ENCODE measurements at places on chromosomes 2 and 18.

DNA sequence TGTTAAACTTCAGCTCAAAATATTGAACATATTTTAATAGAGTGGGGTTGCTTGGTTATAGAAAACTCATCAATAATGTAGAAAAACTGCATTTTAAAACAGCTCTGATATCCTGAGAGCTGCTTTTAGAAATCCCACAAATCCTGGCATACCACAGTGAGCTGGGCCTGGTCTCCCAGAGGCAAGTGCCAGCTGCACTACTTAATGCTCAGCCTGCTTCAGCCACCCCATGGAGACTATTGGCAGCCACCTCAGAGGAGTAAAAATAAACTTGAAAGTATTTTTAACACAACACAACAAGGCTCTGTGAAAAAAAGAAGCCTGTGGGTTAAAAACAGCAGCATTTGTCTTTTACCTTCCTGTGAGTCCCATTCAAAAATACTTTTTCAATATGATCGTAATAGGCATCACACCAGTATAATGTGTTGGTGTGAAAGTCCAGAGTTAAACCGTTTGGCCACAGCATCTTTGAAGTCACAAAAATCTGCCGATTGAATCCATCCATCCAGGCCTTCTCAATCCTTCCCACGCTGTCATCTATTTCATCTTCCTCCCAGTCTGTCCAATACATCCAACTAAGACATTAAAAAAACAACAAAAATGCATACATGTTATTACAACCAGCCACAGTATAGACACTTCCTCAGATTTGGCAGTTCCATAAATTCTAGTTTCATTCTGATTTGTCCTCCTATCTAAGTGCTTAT is 1115.3 kb downstream of the LRP1B start:
- DNase-seq, result no peak

- no peak for DNase-seq
These were observed 109.4 kb upstream of the LYPD6 start for GRCh38 chr2:149221002-149221401.

- DNase-seq, result no peak
These were observed 166.9 kb downstream of the CDCA7 start for GRCh38 chr2:173521450-173522192.

- no peak for DNase-seq
These were observed 56.5 kb downstream of the MYO5B start for GRCh38 chr18:50138181-50139064.

DNA sequence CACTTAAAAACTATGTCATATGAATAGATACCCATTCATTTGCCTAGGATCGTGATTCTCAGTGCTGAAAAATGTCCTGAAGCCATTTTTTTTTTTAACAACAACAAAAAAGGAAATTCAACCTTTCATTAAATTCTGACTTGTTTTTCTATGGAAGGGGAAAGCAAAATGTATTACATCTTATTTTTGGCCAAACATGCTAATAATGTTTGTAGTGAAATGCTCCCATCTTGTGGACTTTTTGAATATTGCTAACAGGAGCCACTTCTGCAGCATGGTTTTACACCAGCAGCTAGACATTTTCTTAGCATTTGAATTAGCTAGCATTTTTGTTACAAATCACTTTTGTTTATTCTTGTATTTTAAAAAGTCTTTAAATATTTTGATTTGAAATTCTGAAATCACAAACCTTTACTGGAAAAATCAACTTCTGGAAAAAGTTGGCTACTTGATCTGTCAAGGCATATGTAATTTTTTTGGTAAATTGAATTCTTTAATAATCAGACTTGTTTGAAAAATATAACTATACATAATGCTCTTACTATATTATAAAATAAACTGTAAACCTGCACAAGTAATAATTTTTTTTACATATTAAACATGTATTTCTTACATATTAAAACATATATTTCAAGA is 75.8 kb downstream of the KIDINS220 start:
- no peak for DNase-seq

DNA sequence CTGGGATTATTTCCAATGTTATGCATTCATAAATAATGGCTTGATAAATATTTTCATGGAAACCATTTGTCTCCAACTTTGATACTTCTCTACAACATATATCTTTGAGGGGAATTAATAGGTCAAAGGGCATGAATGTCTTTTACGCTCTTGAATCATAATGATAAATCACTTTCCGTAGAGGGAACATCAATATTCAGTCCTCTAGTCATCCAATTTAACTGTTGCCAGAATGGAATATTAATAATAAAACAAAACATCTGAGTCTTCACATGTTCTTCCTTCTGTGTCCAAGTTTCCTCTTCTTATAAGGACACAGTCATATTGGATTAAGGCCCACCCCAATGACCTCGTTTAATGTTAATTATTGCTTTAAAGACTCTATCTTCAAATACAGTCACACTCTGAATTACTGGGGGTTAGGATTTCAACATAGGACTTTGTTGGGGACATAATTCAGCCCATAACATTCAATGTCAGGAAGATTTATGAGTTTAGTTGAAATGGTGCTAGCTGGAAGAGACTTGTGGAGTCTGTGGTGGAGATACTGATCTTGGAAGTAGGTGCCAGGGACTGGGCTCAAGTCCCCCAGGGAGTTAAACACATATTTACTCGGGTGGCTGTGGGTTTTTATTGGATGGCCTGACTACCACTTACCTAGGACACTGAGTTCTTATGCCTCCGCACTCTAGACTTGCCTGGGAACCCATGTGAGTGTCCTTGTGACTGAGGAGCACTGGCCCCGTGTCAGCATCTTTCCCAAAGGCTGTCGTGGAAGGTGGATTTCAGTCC is 85.0 kb upstream of the SEC11C start:
- DNase-seq, result no peak

DNA sequence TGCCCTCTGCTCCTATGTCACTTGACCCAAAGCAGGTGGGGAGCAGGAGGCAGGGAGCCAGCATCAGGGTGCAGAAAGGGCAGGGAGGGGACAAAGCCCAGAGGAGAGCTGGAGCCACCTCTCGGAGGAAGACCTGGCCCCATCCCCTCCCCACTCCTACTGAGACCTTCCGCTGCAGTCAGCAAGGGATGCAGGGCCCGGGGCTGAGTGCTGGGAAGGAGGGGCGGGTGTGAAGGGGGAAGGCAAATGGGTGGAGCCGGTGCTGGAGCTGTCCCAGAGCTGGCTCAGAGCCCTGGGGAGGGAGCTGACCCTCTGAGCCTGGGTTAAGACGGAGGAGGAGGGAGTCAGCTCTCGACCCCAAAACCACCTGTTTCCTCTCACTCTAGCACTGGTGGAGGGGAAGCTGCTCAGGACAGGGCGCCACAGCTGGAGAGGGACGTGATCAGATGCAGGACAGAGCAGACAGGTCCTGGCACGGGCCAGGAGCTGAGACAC is 33.8 kb downstream of the HS1BP3 start:
- no peak for DNase-seq

DNA sequence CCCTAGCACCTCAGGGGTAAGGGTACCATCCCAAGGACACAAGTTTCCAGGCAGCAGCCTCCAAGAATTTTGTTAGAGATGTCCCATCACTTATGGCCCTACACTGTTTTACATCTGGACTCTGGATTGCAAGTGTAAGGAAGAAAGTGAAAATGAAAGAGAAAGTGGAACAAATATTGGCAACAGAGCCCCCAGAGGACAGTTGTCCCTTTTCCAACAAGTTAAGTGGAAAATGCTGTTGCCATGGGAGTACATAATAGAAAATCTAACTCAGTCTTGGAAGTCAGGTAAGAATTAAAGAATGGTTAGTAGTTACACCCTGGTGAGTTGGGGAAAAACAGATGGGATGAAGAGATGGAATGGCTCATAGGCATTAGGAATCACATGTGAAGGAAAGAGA is 50.6 kb downstream of the TTC21B start:
- DNase-seq, result no peak

DNA sequence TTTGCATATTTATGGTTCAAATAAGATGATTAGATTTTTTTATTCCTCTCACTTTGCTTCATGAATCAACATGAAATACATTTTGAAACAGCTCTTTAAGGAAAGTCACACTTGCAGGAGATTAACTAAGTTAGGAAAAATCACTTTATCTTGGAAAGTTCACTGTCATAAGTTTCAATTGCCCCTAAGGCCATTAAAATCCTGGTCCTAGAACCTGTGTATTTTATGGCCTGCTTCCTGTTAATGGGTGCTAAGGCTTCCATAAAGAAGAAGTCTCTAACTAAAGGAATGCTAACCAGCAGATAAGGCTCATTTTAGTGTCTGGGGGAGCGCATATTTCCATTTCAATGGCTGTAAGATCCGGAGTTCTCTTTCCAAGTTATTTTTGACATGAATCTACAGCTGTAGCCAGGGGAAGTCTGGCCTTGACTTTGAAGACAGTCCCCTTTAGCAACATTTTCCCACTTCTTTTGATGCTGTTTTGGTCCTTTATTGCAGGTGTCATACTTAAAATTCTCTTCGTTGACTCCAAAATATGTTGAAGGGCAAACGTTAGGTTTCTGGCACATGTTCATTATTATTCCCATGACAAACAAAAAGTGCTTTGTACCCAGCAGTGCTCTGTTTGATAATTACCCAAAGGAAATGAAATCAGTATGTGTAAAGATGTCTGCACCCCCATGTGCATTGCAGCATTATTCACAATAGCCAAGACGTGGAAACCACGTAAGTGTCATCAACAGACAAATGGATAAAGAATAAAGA is 34.4 kb upstream of the SH3BP4 start:
- DNase-seq, result no peak

- DNase-seq, result no peak
These were observed 786.9 kb downstream of the EPHA4 start for GRCh38 chr2:220785178-220785577.

DNA sequence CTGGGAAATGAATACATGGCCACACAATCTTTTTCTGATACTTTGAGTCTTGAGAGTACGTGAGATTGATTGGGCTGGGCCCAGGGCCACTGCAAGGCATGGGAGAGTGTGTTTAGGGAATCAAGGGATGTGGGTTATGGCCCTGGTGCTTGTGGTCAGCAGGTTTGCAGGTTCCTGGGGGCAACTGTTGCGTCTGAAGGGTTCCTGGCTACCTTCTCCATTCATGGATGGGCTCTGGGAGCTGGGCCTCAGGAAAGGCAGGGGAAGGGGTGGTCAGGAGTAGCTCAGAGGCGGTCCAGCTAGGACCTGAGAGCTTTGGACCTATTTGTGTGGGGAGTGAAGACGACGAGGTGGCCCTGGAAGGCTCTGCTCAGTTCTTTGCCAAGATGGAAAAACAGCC is 8.4 kb upstream of the ZAP70 start:
- no peak for DNase-seq

DNA sequence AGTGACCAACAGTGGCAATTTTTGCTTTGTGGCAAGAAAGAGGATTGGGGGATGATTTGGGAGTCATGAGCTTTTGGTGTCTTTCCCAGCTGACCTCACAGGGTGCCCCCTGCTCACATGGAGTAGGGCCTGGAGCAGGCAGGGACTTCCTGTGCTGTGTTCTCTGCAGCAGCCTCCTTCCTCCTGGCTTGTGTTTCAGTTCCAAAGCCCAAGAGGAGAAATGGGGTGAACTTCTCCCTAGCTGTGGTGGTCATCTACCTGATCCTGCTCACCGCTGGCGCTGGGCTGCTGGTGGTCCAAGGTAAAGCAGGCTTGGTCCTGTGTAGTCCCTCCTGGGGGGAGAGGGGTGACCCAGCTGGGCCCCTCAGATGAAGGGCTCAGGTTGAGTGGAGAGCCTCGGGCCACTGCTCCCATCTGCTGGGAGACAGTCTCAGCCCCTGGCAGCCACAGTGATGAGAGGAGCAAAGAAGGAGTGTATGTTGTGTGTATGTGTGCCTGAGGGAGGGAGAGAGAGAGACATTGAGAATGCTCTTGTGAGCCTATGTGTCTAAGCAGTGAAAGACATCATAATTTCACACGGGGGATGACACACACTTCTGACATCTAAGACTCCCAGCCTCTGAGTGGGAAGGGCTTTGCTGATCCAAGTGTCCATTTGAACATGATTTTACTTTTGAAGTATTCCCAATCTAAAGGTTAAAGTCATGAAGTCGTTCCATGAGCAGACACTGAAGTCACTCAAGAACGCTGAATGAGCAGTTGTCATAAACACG is 27.2 kb downstream of the MARCO start:
- DNase-seq, result no peak

GRCh38 chr2:18209934-18210639 is 331.6 kb downstream of the KCNS3 start:
- no peak for DNase-seq

DNA sequence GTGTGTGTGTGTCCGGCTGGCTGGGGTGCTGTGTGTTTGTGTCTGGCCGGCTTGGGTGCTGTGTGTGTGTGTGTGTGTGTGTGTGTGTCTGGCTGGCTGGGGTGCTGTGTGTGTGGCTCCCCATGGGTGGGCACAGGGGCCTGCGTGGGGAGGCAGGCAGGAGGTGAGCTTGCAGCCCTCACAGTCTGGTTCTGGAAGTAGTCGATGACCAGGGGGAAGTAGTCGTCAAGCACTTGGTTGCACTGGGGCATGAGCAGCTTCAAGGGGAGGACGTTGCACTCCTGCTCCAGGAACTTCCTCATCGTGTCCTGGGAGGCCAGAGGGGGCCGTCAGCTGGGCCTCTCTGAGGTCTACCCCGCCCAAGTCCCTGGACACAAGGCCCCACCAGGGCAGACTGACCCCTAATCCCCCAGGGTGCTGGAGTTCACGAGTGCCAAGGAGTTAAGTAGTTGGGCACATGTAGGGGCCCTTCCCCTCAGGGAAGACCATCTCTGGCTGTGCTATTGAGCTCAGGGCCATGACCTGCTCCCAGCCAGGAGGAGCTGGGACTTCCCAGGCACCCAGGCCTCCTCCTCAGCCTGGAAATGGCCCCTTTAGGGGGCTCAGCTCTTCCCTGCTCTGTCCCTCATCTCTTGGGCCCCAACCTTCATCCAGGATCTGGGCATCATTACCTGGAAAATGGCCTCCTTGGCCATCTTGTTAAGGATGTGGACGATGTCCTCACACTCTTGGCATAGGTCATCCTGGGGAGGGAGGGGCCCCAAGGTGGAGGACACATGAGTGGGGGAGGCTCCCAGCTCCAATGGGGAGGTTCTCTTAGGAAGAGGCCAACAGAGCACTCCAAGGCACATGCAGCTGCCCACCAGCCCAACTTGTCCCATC is 1.3 kb downstream of the SFTPB start:
- DNase-seq, result no peak

DNA sequence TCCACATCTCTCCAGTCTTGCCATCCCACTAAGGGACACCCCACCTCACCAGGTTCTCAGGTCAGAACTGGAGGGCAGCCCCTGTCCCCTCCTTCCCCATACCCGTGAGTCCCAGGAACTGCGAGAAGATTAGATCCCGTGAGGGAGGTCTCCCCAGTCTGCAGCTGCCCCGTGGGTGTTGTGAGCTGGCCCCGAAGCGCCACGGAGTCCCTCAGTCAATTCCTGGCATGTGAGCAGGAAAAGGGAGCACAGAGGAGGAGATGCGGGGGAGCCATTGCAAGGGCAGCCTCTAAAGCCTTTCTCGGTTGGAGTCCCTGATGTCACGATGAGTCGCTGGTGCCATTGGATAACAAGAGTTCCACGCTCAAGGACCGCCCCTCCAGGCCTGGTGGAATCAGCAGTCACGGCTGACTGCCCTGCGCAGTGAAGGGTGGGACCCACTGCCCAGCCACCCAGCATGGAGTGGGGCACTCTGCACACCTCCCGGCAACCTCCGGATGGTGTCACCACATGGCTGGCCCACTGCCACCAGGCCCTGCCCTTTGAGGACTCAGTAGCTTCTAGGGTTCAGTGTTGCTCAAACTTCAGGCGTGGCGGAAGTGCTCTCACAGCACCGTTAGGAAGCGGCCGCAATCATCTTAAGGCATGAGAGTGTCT is 434.9 kb upstream of the MYT1L start:
- DNase-seq, result no peak
